ENCODE measurements at places on chromosomes 3 and 15.

DNA sequence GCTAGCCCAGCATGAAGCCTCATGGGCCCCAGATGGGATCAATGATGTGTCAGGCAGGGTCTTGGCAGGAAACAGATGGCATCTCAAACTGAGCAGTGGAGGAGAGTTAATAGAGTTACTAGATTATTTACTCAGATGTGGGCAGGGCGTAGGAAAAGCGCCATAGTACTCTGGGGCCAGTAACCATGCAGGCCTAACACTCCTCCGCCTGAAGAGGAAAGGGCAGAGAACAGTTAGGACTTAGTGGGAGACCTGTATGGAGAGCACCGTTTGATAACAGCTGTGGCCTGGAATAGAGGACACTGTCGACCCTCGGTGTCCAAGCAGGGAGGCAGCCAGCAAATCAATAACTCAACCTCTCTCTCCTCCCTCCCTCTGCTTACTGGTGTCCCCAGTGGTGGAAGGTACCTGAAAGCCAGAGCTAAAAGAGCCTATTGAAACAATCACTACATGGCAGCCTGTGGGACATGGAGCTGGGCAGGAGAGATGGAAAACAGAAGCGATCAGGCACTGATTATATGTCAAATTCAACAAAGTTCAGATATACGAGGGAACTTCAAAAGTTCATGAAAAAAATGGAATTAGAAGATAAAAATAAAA lies 111.4 kb upstream of the CCNL1 start:
- DNase-seq = peak; percentile 22

GRCh38 chr15:34018021-34018645 lies 20.9 kb downstream of the AVEN start:
- DNase-seq = no peak

DNA sequence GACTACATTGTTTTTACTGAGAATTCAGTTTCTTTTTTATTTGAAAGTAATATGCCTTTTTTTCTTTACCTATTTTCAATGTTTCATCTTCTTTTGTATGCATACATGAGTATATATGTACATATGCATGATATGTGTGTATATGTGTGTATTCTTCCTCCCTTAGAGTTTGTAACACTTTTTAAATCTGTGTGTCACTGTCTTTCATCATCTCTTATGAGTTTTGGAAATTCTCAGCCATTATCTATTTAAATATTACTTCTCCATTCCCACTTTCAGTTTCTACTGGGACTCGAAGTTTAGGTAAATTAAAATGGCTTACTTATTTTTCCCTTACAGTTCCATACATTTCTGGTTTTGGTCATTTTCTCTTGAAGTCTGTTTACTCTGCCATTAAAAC lies 754.1 kb downstream of the GRM7 start:
- DNase-seq = no peak

DNA sequence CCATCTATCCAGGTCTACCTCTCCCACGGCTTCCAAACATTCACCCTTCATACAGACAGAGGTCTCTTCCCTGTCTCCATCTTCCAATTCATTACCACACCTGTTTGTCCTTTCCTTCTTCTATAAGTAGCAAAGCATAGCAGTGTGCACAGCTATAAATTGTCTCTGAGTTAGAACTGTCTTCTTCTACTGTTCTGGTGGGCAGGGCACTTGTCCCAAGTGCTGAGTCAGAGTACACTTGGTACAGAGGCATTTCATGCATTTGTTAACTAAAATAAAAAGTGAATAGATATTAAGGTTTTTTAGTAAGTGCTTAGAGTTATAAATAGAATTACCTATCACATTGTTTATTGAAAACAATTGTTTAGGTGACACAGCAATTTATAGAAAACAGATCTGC lies 150.1 kb upstream of the CCDC54 start:
- no peak for DNase-seq

DNA sequence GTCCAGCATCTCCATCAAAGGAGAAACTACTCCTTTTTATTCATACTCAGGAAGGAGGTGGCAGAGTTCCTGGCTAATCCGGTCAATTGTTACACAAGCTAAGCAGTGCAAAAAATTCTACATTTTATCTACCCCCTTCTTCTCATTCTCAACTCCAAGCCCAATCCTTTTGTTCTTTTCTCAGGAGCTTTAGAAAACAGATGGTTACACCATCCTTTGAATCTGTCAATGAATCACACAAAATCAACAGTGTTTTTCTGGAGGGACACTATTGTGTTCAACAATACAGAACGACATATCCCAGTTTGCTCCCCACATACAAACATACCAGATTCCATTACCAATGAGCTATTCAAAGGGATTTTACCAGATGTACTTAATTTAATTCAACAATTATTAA lies 362.1 kb downstream of the MAGI1 start:
- no peak for DNase-seq

DNA sequence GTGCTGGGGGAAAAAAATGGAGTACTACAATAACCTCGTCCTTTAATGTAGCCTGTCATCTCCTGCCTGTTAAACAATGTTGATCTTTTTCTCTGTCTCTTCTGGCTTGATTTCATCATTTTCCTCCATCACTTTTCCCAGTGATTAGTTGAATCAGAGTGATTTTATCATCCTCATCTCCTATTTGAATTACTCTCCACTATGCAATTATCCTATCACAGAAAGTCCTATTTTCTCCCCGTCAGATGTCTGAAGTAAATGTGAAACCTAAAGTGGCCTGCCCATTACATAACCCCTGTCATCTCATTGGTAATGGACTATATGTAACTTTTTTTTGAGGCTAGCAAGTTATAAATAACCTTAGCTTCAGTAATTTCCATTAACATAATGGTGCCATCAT lies 201.8 kb downstream of the CACNA2D3 start:
- DNase-seq = no peak

GRCh38 chr3:56860939-56861338 lies 59.2 kb upstream of the ARHGEF3 start:
- no peak for DNase-seq

DNA sequence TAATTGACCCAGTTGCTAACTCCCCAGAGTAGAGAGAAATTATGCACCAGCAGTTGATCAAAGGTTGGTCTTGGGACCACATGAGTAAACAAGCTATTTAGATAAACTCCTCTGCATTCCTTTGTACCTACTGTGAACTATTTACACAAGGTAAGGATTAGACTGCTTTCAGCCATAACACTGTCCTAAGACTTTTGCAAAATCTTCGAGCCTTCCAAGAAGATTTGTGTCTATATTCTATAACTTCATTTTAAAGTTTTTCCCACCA lies 108.5 kb upstream of the UNC13C start:
- DNase-seq = no peak

GRCh38 chr3:11078826-11079515 lies 75.3 kb upstream of the HRH1 start:
- no peak for DNase-seq

GRCh38 chr3:141103503-141103902 lies 52.4 kb downstream of the SPSB4 start:
- no peak for DNase-seq

DNA sequence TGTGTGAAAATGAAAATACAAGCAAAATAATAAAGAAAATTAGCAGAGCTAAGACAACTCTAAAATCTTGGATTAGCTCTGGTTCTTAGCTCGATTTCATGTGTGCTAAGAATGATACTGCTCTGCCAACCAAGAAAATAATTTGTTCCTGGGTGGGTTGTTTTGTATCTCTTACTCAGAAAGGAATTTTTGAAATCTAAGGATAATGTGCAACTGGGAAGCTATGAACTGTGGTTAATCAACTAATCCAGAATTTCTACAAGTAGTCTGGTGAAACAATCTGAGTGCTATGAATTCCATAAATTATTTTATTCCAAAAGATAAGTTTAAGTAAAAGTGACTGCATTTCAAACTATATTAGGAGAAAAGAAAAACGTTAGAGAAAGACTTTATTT lies 92.0 kb downstream of the TFDP2 start:
- DNase-seq = no peak

DNA sequence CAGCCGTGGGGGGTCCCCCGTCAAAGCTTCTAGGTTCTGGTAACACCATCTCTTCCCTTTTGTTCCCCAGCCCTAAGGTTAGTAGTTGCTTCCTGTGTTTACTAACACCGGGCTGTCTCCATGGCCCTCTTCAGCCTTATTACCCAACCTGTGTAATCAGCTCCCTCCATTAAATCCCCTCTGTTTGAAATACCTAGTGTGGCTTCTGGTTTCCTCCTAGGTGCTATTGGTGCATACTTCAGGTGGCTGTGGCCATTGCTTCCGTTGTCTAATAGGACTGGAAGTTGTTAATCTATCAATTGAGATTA lies 35.3 kb downstream of the MOBP start:
- DNase-seq = no peak

- no peak for DNase-seq
Observed at GRCh38 chr3:125128861-125129501, 73.2 kb upstream of the HEG1 start.

DNA sequence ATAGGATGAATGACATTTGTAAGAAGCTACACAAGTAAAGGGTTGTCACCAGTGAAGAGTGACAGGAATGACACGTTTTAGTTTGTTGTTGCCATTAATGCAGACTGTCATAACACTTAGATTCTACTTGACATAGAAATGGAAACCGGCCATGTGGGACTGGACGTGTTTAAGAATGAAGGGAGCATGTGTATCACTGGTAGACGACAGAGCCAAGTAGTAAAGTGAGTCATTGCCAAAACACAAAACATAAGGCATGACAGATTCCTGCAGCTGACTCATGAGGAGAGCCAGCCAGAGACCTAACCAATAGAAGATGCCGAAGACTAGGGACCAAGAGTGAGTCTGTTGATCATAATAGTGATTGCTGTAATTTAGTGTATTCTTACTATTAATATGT lies 106.2 kb upstream of the PLAAT1 start:
- DNase-seq = no peak

DNA sequence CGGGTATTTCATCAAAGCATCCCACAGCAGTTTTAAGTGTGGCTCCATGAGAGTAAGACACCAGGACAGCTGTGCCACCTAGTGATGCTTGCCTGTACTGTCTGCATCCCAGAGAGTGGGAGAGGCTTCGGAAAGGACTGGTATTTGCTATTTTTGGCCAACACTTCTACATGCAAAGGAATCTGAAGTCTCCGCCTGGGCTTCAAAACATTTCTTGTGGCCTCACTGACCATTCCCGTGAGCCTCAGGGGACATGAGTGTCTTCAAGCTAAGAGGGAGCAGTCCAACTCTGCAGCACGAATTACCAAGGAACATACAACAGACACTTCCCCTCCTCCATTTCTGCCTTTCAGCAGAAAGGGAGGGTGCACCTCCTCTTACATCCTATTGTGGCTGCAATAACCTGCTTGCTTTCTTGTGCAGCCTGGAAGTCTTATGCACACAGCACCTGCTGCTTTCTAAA lies 177.5 kb downstream of the RORA start:
- DNase-seq = peak; percentile 54

GRCh38 chr15:62653122-62653521 lies 389.4 kb upstream of the TPM1 start:
- DNase-seq = no peak

- no peak for DNase-seq
Observed at GRCh38 chr15:66779331-66780009, 77.4 kb downstream of the SMAD6 start.

GRCh38 chr3:181052256-181052655 lies 62.7 kb upstream of the DNAJC19 start:
- DNase-seq = no peak

DNA sequence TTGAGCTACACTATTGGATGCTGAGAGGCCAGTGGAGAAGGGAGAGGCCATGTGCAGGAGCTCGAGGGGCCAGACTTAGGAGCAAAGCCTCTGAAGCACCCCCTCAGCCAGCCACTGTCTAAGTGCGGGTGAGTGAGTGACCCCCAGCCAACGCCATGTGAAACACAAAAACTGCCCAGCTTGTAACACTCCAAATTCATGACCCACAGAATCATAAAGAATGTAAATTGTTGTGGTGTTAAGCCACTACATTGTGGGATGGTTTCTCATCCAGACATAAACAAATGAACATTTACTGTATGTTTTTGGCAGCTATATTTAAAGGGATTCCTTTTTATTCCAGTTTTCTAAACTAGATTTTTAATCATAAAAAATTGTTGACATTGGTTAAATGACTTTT lies 27.2 kb upstream of the TMEM158 start:
- no peak for DNase-seq

GRCh38 chr3:196108075-196108743 lies 26.3 kb upstream of the TFRC start:
- DNase-seq = peak; percentile 88

DNA sequence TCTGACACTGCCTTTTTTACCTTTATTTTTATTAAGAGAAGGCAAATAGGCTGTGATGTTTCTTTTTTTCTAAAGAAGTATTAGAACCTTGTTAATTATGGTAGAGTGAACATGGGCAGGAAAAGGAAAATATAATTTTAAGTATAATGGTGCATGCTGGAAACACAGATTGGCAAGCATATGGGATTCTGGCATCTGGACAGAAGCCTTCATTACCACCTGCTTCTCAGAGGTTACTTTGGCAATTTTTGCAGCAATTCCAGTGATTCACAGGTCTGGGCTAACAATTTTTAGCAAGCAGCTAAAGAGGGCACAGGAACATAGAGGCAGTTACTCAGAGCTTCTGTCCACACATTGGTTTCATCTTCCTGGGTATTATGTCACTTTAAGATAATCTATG lies 258.3 kb downstream of the DIPK2A start:
- DNase-seq = no peak

DNA sequence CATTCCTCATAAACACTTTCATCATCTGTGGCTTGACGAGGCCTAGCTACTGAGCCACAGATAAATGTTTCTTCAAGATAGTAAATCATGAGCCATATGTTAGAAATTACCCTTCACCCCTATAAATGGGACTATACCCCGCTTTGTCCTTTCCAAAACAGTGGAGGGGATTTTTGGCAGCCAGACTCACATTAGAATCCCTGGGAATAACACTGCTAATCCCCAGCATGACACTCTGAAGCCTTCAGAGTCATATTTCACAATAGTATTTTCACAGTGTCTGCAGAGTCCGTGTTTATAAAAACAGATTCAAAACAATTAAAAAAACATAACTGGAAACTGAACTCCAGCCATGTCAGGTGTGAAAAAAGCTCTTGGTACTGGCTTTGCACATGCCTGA lies 271.6 kb downstream of the ERC2 start:
- no peak for DNase-seq

DNA sequence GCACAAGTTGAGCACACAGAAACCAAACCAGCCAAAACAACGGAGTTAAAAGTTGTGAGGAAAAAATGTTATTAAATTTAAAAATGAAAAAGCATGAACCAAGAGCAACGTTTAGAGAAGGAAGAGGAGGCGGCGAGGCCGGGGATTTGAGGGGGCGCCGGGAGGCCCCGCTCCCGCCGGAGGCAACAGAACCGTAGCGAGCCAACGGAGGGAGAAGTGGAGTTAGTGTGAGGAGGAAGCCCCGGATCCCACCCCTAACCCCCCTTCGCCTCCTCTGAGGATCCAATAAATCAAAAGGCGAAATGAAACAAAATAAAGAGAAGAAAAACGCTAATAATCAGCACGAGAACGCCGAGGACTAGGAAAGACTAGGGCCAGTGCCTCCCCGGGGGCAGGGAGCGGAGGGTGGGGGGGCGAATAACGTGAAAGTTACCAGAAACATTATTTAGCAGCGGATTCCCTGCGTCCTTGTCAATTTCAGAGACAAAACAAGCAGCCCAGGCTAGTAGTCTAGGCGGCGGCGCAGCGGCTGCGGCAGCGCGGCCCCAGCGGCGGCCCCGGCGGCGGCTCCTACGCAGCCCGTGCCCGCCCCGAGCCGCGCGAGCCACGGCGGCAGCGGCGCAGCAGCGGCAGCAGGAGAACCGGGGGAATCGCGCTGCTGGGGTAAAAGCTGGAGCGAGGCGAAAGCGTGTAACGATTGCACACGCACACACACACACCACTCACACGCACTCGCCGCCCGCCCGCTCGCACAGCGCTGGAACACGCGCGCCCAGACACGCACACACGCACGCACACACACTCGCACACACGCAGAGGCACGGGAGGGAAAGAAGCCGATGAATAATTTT lies 1.7 kb downstream of the MEIS2 start:
- peak; percentile 52 for DNase-seq
